ENCODE measurements at places on chromosomes 1 and 21.

DNA sequence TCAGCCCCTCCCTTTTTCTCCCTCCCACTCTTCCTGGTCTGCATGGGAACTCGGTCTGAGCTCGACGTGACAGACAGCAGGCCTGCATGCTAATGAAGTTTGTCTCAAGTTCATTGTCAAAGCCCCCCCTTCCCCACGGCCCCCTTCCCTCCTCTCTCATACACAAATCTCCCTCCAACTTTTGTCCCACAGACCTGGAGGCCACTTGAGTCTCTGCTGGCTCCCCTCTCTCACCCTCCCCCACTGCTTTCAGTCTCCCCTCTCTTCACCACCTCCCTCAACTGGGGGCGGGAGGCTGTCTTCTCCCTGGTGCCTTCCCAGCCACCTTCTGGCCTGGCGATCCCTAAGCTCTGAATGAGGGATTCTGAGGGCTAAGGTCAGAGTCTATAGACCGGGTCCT is 61.3 kb downstream of the RHBG start:
- DNase-seq = no peak

DNA sequence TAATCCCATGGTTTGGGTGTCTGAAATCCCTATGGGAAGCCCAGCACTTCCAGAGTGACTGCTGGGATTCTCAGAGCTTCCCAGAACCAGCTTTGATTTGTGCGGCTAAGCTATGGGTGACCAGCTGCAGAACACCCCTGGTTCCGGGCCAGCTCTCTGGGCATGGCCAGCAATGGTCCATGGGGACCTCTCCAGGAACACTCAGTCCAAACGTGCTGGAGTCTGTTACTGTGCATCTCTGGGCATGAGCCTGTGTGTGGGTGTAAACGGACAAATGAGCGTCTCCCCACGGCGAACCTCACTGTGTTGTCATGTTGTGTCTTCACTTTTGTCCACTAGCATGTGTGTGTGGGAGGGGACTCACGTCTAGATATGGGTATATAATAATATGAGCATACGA is 54.4 kb downstream of the MAB21L3 start:
- DNase-seq = no peak

GRCh38 chr1:192639607-192640368 is 3.8 kb downstream of the RGS13 start:
- DNase-seq = no peak

GRCh38 chr1:51754666-51755065 is 123.9 kb downstream of the NRDC start:
- no peak for DNase-seq

All from activated T-cell treated with anti-CD3 and anti-CD28 coated beads for 1 hour (primary cell).